NCI-H1930 (cell line): ENCODE measurements at places on chromosomes 5 and 9.

GRCh38 chr5:110258460-110259216 is 467.8 kb downstream of the TMEM232 start:
- no peak for DNase-seq

GRCh38 chr9:114280636-114281472 is 42.0 kb upstream of the ORM1 start:
- DNase-seq, result no peak

- DNase-seq, result no peak
Measured at GRCh38 chr5:152400846-152401245, 4.2 kb downstream of the NMUR2 start.

DNA sequence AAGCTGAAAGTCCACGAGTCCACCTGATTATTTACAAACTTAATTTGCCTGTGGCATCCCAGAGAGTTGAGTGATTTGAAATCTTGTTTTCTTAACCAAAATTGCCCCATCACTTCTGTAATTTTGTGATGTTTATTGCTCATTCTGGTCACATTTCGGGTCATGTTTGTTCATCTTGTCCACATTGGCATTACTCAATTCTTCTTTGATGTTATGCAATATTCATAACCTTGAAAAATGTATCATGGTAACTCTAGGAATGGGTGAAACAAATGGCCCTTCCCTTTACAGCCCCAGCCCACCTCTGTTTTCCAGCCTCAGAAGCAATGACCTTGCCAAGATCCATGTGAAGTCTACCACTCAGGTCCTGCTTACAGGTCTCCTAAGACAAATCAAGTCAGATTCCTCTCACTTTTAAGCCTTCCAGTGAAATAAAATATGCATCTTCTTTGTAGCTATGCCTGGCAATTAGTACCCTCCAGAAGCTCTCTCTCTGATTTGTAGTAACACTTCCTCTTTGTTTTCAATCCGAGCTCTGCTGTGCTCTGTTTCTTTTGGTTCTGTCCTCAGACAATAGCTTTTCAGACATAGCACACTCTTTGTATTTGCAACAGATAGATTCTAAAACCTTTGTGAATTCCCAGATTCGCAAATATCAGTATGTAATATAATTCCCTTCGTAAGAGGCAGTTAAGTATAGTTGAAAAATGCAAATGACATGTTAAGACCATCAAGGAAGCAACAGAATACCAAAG is 330.3 kb upstream of the IRX1 start:
- no peak for DNase-seq

- DNase-seq, result no peak
Measured at GRCh38 chr9:89012294-89013042, 21.2 kb downstream of the S1PR3 start.

- DNase-seq, result no peak
Measured at GRCh38 chr9:14107977-14108376, 206.0 kb downstream of the NFIB start.

DNA sequence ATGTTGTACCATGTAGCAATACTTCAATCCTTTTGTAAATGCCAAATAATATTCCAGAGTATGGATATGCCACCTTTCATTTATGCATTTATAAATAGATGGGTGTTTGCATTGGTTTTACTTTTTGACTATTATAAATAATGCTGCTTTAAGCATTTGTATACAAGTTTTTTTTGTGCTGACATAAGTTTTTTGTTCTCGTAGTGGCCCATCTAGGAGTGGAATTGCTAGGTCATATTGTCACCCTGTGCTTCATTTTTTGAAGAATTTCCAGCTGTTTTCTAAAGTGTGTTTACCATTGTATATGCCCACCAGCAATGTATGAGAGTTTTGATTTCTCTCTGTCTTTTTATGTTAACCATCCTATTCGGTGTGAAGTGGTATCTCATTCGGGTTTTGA is 6.9 kb downstream of the ADGRV1 start:
- no peak for DNase-seq

DNA sequence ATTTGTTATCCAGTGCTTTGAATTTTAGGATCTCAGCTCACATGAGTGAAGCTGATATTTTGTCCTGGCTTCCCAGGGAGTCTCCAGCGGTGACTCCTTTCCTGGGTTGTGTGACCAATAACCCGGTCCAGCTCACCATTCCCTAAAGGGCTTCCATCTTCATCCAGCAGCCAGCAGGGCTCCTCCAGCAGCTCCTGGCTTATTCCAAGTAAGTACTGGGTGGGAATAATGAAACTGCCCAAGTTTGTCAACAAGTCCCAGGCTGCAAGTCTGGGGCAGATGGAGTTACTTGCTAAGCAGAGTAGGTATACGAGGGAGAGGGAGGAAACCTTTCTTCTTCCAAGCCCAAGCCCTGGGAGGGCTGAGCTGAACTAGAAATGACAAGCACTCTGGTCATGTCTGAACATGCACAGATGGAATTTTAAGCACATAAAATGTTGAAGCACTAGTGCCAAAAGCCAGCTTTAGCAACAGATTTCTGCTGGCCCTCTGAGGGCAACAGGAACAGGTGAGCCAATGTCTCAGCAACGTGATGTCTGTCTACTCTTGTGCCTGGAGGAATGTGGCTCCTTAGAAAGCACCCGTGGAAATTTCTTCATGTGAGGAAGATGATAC is 153.7 kb upstream of the DAPK1 start:
- no peak for DNase-seq

GRCh38 chr9:2602704-2603116 is 18.9 kb upstream of the VLDLR start:
- DNase-seq, result no peak

DNA sequence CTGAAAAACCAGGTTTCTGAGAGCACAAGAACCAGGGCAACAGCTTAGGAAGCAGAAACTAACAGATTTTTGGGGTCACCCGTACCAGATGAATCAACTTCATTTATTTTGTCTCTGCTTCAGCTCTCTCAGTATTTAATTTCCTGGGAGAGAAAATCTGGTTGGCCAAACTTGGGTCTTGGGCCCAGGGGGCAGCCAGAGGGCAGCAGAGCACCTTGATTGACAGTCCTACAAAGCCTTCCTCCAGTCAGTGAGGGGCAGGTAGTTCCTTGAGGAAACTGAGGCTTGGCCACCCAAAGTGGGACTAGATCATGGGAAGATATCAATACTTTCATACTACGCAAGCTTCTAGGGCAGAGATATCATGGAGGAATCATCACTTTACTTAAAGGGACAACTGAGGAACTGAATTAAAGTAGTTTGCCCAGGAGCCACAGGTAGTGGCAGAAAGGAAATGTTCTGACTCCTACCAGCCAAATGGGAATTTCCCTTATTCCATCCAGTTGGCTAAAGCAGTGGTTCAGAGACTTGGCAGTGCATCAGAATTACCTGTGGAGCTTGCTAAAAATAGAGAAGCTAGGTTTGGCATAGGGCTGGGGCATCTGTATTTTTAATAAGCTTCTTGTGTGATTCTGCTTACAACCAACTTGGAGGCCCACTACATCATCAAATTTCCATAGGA is 21.5 kb upstream of the ARHGAP26 start:
- DNase-seq, result peak; percentile 4

DNA sequence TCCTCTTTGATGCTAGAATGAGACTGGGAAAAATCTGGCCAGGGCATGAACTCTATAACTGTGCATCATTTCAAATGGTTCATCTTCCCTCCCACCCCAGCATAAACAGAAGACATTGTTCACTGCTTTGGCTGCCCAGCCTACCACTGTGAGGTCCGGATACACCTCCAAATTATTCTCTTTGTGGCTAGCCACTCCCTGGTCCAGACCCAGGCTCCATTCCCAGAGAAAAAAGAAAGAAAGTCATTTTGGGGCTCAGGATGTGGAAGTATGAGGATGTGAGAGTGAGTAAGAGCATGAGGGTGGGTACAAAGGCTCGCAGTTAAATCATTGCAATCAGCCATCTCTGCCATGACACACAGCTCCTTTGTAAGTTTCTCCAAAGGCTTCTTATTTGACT is 559.2 kb downstream of the PSAT1 start:
- no peak for DNase-seq

- DNase-seq, result no peak
Measured at GRCh38 chr9:12826924-12827565, 52.2 kb downstream of the LURAP1L start.

DNA sequence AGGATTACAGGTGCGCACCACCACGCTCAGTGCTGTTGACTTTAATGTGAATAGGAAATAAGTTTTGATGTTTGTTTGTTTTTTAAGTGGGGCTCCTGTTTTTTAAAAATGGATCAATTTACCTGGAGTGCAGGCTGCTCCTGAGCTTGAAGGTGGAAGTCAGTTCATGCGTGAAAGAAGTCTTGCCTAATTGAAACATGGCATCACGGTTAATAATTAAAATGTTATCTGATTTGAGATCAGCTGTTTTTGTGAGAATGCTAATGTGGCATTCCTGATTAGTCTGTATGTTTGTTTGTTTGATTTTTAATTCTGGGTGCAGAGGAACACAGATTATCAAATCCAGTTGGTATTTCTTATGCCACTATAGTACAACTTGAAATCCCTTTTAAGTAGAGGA is 6.5 kb downstream of the SFXN1 start:
- no peak for DNase-seq

DNA sequence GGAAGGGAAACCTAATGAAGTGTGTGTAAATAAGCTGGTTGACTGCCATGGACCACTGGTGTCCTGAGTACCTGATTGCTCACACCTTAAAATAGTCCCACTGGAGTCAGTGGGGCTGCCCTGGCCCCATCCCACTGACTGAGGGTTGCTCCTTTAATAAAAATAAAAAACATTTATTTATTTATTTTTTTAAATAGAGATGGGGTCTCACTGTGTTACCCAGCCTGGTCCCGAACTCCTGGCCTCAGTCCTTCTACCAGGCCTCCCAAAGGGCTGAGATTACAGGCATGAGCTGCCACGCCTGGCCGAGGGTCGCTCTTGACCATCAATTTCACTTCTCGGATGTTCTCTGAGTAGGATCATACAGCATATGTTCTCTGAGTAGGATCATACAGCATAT is 394.2 kb upstream of the IRX2 start:
- no peak for DNase-seq

DNA sequence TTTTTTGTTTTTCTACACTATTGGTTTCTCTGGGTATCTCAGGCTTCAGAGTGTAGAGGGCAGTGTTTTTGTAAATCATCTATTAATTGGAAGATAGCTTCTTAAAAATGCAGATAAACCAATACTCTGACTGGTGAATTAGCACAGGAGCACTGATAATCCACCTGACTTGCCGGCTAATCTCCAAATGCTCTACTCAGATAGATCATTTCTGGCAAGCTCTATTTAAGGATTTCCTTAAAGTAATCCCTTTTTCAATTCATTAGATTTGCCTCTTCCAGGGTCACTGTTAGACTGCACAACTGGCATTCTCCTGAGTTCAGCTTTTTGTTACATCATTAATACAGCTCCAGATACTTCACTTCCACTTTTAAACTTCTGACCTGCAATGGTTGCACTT is 1390.3 kb upstream of the NUDT12 start:
- no peak for DNase-seq

DNA sequence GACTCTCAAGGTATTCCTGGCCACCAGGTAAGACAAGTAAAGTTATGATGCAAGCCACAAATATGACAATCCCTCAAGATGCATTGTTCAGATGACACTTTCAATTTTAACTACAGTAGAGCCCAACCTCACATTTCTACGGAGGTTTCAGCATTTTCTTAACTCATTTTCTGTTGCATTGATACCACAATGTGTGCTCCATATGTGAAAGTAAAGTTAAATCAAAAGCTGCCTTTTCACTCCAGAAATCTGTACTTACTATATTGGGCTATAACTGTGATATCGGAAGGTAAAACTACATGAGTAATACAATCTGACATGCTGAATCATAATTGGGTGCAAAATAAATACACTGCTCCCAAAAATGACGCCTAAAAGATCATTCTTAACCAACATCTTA is 333.6 kb upstream of the MEF2C start:
- DNase-seq, result no peak

- no peak for DNase-seq
Measured at GRCh38 chr9:83656952-83657351, 34.0 kb downstream of the IDNK start.

DNA sequence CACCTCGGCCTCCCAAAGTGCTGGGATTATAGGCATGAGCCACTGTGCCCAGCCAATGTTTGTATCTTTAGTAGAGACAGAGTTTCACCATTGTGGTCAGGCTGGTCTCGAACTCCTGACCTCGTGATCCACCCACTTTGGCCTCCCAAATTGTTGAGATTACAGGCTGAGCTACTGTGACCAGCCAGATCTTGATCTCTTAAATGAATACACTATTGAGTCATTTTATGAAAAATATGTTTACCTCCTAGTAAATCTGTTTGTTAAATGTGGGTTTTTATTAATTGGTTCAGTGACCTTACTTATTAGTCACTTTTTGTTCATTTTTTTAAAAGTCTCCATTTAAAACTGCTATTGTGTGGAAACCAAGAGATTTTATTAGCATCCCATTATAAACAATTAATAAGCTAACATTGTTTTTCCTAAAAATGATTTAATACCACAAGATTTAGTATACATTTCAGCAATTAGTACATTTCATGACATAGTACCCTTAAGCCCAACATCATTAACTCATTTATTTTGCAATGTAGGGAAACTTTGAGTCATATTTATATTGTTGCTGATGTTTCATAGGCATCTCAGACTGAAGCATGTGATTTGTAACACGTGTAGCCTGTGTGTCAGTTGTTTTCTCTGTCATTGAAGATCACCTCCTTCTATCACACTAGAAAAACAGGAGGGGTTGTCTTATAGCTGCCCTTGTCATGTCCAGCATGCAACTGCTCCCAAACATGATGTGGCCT is 261.2 kb downstream of the TAF11L14 start:
- DNase-seq, result no peak

DNA sequence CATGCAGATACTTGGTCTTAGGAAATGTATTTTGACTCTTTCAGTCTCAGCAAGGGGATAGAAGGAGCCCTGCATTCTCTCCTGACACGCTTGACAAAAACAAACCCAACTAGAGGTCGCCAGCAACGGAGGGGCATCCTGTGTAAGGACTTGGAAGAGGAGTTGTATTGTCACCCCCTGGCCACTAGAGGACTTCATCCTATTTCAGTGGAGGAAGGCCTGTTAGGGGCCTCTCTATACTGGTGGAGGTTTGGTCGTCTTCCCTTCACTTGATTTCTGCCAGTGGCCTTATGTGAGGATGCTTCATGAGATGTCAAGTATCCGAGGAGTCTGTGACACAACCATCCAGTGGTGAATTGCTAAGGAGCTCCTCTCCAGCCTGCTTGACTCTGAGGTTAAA is 122.8 kb upstream of the STC2 start:
- DNase-seq, result no peak

DNA sequence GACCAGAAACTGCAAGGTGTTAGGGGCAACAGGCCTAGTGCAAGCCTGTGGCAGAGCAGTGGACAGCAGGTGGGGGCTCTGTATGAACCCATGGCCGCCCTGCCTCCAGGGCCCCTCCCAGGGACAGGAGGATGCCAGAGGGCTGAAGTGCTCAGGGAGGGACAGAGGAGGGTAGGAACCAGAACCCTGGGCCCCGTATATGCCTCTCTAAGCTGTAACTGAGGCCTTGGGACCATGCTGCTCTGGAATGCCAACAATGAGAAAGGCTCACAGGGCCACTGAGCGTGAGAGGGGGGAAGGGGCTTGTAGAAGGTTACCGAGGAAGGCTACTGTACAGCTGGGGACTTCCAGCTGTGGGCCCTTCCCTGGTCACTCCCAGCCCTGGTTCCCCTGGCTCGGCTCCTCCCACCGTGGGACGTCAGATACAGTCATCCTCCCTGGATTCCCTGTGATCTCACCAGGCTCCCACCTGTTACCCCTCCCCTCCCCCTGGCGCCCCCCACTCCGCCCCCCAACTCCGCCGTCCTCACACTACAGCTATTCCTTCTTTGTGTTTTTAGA is 21.1 kb downstream of the AQP7 start:
- no peak for DNase-seq

GRCh38 chr5:138139781-138140090 is 508 bp upstream of the NME5 start:
- DNase-seq, result no peak
